ENCODE measurements at places on chromosomes 12 and 14.

GRCh38 chr14:46747001-46747652 lies 95.5 kb upstream of the RPL10L start:
- DNase-seq = no peak

DNA sequence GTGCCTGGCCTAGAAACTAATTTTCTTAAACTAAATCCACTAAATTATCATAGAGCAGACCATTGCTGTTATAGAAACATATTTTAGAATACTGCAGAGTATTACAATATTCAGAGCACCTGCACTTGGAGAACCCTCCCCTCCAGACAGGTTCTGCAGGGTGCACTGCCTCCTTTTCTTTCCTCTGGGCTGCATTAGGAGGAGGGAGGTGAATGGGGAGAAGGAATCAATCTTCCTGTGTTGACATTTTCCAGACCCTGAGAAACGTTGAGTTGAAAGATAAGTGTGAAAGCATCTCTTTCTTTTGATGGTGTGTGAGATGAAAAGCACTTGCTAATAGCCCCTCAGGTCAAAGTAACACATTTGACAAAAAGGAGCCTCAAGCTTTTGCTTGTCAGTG lies 7.3 kb downstream of the SYNE2 start:
- DNase-seq = no peak

GRCh38 chr14:34496679-34497513 lies 34.9 kb upstream of the SPTSSA start:
- DNase-seq = peak; percentile 94

DNA sequence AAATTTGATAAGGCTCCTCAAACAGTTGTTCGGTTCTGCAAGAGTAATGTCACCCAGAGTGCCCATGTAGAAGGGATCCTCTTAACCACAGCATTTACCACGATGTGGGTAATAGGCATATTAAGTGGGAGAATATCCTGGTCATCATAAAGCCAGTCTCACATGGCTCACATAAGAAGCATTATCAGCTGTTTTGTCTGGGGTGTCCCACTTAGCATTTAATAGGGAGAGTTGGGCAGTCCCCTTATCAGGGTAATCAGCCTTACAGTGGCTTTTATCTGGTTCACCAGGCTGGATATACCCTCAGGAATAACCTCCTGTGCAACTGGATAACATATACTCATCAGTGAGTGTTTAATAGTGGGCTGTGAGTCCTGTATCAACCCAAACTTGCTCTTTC lies 12.9 kb upstream of the TMEM263 start:
- DNase-seq = no peak

GRCh38 chr12:112443916-112444315 lies 25.2 kb downstream of the PTPN11 start:
- no peak for DNase-seq

DNA sequence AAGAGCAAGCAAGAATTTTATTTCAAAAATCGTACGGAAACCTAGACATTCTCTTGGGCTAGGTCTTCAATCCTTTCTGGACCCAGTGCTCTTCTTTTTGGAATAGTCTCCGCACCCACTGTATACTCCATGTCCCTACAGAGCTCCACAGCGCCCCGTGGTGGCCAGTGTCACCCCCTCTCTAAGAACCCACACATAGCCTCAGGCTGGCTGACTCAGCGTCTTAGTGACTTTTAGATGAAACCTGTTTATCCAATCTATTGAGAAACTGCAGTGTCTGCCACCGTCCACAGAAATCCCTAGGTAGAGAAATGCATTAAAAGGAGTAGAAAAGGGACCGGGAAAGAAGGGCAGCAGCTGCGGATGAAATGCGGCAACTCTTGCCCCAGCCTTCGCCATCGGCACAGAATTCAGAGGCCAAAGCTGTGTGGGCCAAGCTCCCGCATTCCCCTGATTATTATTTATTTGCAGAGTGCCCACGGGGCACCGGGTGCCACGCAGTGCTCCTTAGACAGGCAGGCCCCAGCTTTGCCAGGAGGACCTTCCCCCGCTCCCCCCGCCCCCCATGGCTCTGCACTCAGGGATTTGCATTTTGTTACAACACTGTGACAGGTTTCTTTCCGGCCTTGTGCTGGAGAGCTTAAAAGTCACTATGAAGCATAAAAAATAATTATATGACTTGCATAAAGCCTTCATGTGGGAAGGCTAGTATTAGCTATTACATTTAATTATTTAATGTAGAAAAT lies 170.1 kb upstream of the FKBP4 start:
- peak; percentile 56 for DNase-seq

DNA sequence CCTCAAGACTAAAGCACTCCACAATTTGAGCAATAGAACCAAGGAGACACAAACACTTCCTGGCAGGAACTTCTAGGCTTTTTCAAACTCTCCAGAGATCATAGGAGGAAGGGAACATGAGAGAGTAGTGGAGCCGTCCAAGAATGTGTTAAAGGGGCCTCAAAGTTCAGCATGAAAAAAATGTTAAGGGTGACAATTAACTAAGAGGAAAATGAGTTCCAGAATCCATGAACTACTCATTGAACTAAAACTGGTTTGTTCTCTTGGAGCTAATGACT lies 122.0 kb downstream of the WIF1 start:
- no peak for DNase-seq

- no peak for DNase-seq
Measured at GRCh38 chr12:69014047-69014446, 81.1 kb upstream of the CPM start.

DNA sequence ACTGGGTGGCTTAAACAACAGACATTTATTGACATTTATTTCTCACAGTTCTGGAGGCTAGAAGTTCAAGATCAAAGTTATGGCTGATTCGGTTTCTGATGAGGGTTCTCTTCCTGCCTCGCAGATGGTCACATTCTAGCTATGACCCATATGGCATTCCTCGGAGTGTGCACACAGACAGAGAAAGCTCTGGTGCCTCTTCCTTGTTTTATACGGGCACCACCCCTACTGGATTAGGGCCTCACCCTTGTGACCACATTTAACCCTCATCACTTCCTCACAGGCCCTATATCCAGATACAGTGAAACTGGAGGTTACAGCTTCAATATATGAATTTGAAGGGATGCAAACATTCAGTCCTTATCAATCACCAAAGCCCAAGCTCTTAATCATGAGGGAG lies 77.0 kb upstream of the OVCH1 start:
- no peak for DNase-seq

DNA sequence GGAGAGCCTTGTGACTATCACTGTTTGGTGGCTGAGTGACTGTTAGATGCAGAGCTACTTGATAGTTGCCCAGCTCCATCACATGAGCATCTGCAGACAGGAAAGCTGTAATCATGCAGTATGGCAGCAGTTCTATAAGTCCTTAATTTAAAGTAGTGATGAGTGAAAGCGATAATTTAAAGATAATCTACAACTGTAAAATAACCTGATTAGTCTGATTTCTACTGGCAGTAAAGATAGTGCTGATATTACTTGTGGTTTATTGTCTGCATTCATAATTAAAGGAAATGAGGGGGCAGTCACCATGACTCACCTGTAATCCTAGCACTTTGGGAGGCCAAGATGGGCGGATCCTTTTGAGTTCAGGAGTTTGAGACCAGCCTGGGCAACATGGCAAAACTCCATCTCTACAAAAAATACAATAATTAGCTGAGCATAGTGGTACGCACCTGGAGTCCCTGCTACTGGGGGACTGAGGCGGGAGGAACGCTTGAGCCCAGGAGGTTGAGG lies 41.2 kb upstream of the PLEKHD1 start:
- no peak for DNase-seq

DNA sequence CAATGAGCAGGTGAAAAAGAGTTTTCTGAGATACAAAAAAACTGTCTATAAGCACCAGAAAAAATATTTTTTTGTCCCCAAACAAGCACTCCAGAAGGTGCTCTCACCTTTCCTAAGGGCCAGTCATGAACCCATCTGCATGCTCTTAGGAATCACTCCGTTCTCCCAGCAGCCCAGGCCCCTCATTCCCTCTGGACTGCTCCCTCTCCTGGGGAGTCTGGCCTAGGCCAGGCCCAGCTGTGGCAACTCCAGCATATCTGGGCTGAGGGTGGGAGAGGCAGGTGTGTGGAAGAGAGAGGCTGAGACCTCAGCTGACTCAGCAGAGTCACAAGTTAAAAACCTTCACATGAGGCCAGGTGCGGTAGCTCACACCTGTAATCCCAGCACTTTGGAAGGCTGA lies 54.6 kb downstream of the TRAFD1 start:
- DNase-seq = no peak

GRCh38 chr12:81022531-81022930 lies 55.3 kb upstream of the ACSS3 start:
- no peak for DNase-seq

DNA sequence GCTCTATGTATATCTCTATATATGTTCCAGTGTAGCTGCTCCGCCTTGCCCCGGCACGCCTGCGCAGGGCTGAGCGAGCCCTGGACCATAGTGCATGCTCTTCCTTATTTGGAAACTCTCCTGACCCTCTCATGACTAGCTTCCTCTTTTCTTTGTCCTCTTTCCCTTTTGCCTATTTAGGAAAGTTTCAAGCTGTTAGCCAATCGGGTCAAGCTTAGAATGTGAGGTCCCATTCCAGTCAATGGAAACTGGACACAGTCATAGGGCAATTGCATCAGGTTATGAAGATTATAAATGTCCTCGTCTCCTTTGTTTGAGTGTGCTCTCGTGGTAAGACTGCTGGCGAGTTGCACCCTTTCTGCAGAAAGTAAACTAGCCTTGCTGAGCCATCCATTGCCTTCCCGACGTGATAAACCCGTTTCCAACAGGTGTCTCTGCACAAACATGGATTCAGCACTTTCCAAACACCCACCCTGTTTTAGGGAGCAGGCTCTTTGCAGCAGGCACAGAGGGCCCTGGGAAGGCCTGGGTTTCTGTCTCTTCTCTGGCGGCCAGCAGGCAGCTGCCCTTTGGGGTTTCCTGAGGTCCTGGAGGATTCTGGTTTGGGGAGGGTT lies 30.9 kb downstream of the CCDC92 start:
- no peak for DNase-seq

DNA sequence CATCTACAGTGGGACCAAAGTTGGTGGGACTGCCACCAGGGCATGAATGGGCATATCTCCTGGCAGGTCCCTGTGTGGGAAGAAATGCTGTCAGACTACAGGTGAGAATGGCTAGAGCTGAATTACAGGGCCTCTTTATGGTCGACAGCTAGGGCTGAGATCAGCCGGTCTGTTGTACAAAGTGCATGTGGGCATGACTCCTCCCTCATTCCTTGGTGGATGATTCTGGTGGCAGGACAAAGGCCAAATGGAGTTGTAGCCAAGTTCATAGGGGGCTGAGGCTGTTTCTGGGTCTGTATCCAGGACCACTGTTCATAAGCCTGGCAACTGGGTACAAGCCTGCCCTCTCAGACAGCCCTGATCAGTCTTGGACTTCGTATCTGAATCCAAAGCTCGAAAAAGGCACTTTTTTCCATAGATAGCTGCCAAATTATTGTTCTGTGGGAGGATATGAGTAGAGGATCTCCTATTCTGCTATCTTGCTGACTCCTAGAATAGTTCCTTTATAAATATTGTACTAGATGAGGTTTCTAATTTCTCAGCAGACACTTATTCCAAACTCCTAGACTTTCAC lies 460.8 kb downstream of the TMEM117 start:
- no peak for DNase-seq

- DNase-seq = no peak
Measured at GRCh38 chr12:96210376-96211055, 16.3 kb downstream of the ELK3 start.
